ENCODE measurements at places on chromosomes 6 and 20.

DNA sequence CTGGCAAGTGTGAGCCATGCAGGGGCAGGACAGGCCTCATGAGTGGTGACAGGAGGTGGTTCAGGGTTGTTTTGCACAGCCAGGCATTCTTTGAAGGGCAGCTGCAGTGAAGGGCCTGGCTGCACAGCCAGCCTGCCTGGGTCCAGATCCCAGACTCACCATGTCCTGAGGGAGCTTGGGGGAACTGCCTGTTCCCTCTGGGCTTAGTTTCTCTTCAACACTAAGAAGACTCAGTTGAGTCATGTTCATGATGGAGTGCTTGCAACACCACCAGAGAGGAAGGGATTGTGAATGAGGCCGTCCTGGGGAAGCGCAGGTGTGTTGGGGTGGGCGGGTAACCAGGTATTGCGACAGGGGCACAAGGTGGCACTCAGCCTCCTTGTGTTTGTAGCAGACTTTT is 102.4 kb downstream of the CDH26 start:
- DNase-seq: no peak

DNA sequence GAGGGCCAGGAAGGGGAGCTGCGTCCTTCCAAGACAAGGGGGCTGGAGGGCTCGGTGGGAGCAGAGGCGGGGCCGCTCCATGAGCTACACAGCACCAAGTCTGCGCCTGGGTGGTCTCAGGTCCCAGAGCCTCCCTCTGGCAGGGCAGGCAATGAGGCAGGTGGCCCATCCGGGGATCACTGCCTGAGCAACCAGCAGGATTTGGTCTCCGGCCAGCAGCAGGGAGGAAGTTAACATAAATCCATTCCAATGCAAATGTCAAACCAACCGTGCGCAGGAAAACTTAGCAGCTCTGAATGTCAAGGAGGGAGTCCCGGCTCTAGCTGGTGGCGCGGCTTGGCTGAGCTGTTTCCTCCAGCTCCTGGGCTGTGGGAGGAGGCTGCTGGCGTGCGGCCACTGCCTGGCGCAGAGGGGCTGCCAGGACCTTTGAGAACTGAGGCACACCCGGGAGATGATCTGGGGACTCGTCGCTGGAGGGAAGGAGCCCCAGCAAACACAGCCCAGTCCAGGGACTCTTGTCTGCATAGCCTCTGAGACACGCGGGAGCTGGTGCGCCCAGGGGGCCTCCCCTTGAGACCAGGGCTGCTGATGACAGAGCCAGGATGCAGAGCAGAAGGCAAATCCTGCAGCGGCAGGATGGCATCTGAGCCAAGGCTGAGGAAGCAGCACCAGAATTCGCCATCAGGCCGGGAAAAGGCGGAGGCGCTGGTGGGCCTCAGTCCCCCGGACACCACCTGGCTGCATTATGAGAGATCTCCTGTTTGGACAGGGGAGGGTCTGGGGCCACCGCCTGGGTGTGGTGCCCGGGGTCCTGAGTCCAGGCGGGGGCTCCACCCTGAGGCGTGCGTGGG is 33.1 kb upstream of the CHRNA4 start:
- DNase-seq: no peak

- DNase-seq: no peak
Observed at GRCh38 chr20:3318226-3318884, 79.4 kb upstream of the SLC4A11 start.

- no peak for DNase-seq
Observed at GRCh38 chr6:28206928-28207509, 18.1 kb upstream of the ZSCAN9 start.

DNA sequence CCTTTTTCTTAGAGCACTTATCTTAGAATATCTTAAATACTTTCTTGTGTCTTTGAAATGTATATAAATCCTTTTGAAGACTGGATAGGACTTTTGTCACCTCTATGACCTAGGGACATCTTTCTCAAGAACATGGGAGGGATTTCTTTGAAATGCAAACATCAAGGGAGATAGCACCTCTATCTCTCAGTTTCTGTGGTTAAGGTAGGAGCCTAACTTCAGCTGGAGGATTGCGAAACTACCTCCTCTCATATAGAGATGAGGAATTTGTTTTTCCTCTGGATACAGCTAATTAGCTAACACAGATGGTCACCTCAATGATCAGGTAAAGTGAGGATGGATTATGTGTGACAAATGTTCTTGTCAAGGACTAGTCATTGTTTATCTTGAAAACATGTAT is 631.3 kb upstream of the IMPG1 start:
- DNase-seq: no peak

DNA sequence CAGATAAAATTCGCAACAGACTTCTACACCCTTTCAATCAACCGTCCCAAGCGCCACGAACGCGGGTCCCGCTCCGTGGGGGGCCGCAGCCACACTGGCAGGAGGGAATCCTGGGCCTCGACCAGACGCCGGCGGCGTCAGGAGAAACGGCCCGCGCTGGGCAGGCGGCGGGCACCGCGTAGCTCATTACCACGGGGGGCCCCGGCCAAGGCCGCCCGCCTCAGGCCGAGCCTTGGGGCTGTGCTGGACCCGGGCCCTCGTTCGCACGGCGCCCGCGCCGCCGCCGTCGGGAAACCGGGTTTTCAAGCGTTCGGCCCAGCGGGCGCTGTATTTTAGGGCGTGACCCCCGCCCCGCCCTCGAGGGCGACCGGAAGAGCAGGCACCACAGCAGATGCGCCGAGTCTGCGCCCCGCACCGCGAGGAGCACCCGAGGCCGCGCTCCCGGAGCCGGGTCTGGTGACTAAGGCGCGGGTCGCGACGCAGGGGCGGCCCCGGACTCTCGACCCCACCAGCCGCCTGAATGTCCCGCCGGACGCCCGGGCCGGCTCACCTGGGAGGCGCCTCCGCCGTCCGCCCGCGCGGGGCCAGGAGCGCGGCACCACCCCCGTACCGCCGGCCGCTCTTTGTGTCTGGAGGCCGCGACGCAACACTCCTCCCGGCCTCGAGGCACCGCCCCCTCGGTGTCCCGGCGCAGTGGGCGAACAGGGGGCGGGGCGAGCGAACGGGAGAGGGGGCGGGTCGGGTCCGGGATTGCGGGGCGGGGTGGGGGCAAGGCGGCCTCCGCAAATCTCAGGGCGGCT is at the start of gene NINL:
TSS of gene NINL (minus strand) at position 627 of the 800 bp plus-strand sequence. CDS start 58,944 bp downstream, outside the sequence.
- DNase-seq: peak; percentile 67

- DNase-seq: peak; percentile 46
Observed at GRCh38 chr6:168132531-168133167, 53.6 kb upstream of the FRMD1 start.

Measured in mucosa of descending colon (tissue), 3 donors.